Stimulated activated CD4-positive, alpha-beta T cell treated with anti-CD3 and anti-CD28 coated beads, Interleukin-1b, Interleukin-23, amount 100 ng/mL, for 1 hour (primary cell): ENCODE measurements at places on chromosomes 3 and 15.

DNA sequence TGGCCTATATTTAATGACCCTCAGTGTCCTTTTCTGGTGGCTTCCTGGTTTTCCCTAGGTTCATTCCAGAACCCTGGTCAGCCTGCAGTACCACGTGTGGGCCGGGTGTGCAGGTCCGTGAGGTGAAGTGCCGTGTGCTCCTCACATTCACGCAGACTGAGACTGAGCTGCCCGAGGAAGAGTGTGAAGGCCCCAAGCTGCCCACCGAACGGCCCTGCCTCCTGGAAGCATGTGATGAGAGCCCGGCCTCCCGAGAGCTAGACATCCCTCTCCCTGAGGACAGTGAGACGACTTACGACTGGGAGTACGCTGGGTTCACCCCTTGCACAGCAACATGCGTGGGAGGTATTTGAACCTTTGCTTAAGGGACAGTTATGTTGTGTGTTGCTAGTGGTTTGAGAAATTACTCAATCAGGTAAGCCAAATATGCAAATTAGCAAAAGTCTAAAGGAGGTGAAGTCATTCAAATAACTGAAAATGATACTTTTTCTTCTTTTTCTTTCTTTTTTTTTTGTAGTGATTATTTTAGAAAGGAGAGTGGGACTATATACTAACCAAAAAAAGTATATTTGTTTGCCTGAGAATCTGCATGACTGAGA, 259.2 kb downstream of the ADAMTSL3 start:
- no peak for DNase-seq

DNA sequence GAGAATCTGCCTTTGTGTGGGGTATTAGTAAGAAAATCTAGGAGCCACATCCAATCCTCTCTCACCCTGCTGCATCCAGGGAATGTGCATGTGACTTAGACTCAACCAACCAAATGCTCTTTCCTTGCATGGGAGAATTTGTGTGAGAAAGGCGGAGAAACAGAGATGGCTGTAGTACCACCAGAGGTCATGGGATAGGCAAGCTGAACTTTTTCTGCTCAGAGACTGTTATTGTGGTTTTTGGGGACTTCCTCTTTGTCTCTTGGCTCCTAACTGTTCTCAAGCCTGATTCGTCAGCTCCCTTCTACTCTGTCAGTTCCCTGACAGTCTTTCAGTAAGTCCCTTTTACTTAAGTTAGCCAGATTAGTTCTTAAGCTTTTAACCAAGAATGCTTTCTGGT, 2.6 kb upstream of the ZSCAN2 start:
- no peak for DNase-seq

DNA sequence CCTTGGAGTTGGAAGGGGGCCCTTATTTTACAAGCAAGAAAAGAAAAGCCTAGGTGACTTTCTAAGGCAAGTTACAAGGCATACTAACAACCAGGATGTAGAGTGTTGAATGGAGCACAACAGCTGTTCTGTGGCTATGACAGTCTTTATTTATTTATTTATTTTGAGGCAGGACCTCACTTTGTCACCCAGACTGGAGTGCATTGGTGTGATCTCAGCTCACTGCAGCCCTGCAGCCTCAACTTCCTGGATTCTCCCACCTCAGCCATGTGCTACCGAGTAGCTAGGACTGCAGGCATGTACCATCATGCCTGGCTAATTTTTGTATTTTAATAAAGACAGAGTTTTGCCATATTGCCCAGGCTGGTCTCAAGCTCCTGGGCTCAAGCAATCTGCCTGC, 973.4 kb downstream of the ROBO1 start:
- DNase-seq = no peak

- no peak for DNase-seq
Observed at GRCh38 chr3:186964616-186965015, 34.3 kb downstream of the ST6GAL1 start.

DNA sequence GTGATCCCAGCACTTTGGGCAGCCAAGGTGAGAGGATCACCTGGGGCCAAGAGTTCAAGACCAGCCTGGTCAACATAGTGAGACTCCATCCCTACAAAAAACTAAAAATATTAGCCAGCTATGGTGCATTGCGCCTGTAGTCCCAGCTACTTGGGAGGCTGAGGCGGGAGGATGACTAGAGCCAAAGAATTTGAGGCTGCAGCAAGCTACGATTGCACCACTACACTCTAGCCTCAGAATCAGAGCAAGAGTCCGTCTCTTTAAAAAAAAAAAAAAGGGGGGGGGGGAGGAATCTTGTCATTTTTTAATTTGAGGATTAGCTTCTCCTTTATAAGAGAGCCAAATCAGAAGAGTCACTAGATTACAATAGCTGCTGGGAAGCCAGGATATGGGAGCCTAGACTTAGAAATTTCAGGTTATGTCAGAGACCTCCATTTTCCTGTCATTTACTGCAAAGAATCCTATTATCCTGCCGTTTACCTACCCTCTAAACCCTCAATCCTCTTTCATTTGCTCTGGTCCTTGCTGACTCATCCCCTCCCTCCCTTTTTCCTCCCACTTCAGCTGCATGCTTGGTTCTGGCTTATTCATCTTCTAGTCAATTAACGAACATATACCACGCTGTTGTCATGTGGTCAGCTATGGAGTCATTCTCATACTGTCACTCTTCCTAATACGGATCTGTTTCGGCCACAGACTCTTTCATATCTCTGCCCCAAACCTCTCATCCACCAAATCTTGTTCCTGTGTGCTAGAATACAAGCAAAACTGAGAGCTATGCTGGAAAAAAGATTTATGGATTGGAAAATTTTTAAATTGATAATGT, 83.8 kb upstream of the PPIB start:
- no peak for DNase-seq

- no peak for DNase-seq
Observed at GRCh38 chr15:57950381-57950946, 115.0 kb downstream of the ALDH1A2 start.

DNA sequence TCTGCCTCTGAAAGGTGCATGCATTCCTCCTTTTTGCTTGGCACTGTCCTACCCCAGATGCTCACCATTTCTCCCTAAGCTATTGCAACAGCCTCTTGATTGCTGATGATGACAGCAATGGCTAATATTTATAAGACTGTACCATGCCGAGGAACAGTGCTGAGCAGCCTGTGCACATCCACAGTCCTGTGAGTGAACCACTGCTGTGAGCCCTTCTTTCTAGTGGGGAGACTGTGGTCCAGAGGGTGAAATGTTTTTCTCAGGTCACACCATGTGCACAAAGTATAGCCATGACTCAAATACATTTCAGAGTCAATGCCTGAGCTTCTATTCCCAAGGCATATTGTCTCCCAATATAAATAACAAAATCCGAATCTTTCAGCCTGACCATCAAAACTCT, 231.2 kb upstream of the LRTM1 start:
- DNase-seq = no peak

DNA sequence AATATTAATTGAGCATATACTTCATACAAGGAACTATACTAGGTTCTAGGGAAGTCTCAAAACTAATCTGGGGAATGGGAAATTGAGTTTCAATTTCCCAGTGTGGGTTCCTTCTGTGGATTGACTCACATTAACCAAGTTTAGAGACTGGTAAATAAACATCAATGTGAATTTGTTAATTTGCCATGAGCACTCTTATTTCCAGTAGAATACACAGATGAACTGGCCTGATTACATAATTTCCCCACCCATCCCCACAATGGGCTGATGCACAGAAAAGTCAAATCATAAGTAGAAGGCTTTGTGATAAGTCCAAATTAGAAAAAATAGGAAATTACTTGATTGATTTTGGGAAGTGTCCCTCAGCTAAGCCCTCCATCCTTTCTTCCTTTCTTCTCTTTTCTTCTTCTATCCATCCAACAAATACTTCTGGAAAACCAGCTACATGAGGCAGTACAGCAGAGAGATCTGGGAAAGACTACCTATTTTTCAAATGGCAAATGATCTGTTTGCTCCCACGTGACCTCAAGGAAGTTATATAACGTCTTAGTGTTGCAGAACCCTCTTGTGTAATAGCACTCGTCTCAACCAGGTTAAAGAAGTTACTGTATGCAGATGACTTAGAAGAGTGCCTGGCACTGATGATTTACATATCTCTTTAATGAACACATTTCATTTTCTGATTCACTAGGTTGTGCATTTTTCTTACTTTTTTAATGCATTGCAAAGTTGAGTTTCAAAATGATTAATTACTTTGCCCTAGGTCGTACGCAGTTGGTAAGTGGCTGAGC, 312.3 kb downstream of the SV2B start:
- DNase-seq = no peak

DNA sequence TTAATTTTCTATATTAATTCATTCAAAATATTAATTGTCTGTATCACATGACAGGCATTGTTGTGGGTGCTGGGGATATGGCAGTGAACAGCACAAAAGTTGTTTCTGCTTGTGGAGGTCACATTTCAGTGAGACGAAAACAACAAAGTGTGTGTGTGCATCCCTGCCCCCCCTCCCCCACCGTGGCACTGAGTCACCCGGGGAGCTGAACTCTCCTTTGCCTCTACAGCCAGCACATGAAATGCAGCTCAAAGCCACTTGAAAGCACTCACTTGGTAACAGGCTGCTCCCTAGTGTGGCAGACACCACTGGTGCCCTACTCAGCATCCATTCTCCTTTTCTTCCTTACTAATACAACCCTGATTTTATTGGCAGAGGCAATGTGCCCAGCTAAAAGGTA, 16.9 kb upstream of the SCAMP5 start:
- DNase-seq = no peak
